ENCODE measurements at places on chromosomes 16 and 17.

GRCh38 chr17:39450051-39450450 lies 1.0 kb downstream of the MED1 start:
- peak; percentile 8 for DNase-seq

- no peak for DNase-seq
Observed at GRCh38 chr17:19244781-19245180, 7.6 kb downstream of the EPN2 start.

DNA sequence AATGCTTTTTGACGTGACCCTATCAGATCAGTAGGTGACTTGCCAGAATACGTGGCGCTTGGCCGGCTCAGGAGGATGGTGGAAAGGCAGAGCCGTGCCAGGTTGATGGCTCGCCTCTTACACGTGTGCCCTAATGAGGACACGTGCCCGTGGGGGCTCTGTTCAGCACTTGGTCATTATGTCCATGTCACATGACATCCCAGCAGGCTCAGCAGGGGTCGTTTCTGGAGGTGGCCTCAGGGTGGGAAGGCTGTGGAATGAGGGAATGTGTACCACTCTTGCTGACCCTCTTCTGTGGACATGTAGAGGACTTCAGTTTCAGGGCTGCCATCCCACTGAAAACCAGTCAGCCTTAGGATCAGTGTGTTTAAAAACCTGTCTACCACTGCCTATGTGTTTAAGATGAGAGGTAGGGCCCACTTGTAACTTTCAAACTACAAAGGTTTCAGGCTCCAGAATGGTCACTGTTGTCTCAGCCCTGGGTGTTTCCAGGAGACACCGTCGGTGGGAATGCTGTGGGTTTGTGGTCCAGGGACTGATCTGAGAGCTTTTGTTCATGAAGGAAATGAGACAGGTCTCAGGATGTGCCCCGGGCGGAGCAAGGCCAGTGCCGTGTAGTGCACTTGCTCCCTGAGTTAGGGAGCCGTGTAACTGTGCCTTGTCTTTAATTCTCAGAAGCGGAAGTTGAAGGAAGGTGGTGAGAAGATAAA lies 12.1 kb downstream of the UBN1 start:
- DNase-seq = no peak

DNA sequence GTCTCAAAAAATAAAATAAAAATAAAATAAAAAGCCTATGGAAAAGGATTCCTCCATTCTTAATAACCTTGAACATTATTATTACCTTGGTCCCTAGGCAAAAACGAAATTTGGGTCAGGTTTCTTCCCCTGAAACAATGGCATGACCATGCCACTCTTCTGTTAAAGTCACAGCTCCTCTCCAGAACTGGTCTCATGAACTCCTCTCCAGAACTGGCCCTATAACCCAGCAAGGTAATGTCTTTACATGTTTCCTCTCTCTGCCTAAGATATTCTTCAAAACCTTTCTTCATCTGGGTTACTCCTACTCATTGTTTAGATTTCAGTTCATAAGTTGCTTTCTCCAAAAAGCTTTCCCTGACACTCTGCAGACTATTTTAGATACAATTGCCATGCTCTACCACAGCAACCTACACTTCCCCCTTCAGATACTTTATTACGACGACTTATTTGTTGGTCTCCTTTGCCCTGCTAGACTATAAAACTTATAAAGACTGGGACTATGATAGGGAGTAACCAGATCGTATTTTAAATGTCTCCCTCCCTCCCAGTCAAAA lies 13.5 kb downstream of the TRIM37 start:
- no peak for DNase-seq
